ENCODE measurements at places on chromosomes 12 and 14.

GRCh38 chr14:68283378-68284123 is 464.0 kb downstream of the RAD51B start:
- DNase-seq, result no peak

DNA sequence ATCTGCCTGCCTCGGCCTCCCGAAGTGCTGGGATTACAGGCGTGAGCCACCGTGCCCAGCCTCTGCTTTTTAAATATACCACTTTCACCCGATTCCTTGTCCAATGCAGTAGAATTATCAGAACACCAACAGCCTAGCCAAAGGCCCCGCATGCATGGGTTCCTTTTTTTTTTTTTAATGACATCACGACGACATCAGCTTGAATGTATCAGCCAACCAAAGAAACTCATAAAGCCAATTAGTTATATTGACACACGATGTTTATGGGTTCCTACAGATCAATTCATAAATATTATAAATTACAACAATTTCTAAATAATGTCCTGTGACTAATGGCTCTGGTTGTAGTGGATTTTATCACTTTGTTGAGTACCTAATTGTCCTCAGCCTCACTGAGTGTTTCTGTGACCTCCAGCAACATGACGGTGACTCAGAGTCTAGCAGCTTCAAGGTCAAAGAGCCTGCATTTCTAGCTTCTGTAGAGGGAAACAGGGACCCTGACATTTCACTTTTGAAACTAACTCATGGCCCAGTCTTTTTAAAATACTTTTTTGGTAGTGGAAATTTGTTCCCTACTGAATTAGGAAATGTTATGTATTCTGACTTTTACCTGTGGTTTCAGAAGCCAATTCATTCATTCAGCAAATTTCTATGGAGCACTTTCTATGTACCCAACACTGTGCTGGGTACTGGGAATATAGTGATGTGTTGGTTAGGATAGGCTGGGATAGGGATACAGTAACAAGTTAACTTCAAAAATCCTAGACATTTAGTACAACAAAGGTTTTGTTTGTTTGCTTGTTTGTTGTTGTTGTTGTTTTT is 144.1 kb downstream of the SUDS3 start:
- DNase-seq, result no peak

DNA sequence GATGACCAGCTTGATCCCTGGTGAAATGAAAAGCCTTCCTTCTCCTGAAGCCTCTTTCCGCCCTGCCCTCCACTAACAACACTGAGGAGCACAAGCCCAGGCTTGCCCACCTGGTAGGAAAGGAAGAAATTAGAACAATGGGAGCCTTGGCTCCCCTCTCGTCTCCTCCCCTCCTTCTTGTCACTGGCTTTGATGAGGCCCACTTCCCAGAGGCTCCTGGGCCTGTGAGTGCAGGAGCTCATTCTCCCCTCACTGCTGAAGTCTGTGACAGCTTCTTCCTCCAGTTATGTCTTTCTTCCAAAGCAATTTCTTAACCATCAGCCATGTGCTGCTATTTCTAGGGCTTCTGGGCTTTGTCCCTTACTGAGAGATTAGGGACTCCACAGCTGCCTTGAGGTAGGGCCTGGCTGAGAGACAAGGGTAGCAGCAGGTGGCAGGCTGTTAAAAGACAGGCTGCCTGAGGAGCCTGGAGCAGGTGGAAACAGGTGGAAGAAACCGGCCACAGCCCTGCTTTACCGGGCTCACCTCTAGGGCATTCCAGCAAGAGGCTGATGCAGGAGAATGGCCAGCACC is 53.6 kb upstream of the SRSF5 start:
- DNase-seq, result no peak

- DNase-seq, result no peak
These were observed 51.6 kb downstream of the PRKCH start for GRCh38 chr14:61372842-61373555.

DNA sequence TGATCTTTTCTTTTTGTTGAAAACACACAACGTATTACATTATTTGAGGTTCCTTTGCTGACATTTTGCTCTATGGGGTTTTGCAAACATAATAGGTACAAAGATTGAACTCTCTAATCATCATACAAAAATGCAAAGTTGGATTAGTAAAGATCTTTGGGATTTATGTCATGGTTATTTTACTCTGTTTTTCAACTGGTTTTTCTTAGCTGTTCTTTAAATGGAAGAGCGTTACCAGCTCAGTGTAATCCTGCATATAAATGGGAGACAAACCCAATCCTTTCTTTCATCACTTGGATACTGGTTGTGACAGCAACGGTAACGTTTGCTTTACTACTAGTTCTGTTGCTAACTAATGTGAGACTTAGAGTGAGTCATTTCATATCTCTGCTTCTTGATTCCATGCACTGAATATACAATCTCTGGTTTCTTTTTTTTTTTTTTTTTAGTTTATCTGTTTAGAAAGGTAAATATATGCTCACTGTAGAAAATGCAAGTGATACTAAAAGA is 104.9 kb upstream of the NOVA1 start:
- no peak for DNase-seq

- DNase-seq, result no peak
These were observed 693.3 kb downstream of the MED13L start for GRCh38 chr12:115584156-115584555.

- DNase-seq, result no peak
These were observed 77.2 kb downstream of the NAV3 start for GRCh38 chr12:77907936-77908335.

- DNase-seq, result peak; percentile 5
These were observed 45.4 kb upstream of the CCND2 start for GRCh38 chr12:4228122-4228580.

- no peak for DNase-seq
These were observed 27.8 kb upstream of the CACNA2D4 start for GRCh38 chr12:1946296-1946695.

- no peak for DNase-seq
These were observed 27.3 kb downstream of the FRS2 start for GRCh38 chr12:69497308-69498026.

DNA sequence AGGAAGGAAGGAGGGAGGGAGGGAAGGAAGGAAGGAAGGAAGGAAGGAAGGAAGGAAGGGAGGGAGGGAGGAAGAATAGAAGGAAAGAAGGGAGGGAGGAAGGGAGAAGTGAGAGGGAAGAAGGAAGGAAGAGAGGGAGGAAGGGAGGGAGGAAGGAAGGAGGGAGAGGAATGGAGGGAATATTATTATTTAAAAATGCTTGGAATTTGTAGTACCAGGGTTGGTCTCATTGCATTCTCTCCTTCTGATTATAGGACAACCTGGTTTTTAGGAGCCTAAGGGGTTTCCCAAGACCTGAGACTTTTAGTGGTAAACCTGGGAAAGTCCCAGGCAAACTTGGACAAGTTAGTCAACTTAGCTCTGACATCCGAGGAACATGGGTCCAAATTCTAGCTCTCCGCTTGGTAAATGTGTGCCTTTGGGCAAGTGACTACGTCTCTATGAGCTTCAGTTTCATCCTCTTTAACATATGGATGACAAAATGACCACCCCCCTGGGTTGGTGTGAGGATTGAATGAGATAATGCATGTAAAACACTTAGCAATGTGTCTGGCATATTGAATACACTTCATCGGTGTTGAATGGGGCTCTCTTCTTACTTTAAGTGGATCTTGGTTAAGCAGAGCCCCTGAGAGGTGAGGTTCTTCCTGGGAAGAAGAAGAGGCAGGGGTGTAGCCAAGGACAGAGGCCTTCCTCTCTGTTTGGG is 690.7 kb upstream of the TBX3 start:
- no peak for DNase-seq

DNA sequence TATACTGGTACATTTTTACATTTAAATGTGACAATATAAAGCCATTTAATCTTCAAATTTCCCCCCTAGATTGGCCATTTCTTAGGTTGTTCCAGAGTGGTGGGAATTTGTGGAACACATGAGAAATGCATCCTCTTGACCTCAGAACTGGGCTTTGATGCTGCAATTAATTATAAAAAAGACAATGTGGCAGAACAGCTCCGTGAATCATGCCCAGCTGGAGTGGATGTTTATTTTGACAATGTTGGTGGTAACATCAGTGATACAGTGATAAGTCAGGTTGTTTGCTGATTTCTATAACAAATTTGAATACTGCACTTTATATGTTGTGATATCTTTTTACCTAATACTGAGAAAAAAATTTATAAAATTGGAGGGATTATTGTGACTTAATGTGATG is 7.6 kb upstream of the ZNF410 start:
- DNase-seq, result no peak

GRCh38 chr12:28883406-28883997 is 265.6 kb upstream of the FAR2 start:
- no peak for DNase-seq

DNA sequence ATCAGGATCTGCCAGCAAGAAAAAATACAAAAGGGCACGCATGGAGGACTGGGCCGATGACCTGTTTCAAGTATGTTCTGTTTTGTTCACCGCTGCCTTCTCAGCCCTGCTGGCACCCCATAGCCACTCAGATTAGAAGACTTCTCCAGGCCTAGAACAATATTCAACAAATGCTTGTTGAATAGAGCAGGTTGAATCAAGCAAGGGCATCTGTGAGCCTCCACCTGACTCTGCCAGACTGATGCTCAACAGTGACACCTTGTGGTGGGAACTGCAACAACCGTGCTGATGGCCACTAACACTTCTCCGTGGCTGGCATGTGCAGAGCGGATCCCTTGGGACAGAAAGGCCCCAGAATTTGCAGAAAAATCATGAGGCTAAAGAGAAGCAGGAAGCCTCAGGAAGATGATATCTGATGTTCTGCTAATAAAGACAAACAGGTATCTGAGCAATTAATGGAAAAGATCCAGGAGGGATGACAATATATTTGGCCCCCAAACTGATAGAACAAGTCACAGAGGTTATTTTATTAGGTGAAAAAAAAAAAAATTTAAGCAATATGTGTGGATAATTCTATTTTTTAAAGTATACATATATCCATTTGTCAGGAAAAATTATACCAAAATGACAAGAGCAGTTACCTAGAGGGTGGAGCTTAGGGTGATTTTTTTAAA is 114.3 kb downstream of the KSR2 start:
- DNase-seq, result peak; percentile 58

DNA sequence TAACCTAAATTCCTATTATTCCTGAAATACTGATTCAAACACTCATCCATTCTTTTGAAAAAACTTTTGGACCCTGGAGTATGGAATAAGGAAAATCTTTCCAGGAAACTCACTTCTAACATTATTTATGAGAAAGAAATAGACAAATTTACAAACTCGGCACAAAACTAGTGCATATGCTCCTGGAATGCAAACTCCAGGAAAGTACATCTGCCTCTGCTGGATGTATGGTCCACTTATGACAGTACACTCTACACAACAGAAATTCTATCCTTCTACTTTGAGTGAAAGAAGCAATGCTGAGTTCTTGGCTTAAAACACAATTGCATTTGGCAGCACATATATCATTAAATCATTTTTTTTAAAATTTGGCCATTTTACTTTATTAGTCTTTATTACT is 700.5 kb upstream of the STXBP6 start:
- DNase-seq, result no peak

GRCh38 chr12:107663277-107663676 is 22.3 kb upstream of the PWP1 start:
- DNase-seq, result no peak

GRCh38 chr12:115251727-115252126 is 567.8 kb upstream of the TBX3 start:
- DNase-seq, result no peak

GRCh38 chr12:120247621-120248030 is 17.9 kb downstream of the PXN start:
- no peak for DNase-seq

DNA sequence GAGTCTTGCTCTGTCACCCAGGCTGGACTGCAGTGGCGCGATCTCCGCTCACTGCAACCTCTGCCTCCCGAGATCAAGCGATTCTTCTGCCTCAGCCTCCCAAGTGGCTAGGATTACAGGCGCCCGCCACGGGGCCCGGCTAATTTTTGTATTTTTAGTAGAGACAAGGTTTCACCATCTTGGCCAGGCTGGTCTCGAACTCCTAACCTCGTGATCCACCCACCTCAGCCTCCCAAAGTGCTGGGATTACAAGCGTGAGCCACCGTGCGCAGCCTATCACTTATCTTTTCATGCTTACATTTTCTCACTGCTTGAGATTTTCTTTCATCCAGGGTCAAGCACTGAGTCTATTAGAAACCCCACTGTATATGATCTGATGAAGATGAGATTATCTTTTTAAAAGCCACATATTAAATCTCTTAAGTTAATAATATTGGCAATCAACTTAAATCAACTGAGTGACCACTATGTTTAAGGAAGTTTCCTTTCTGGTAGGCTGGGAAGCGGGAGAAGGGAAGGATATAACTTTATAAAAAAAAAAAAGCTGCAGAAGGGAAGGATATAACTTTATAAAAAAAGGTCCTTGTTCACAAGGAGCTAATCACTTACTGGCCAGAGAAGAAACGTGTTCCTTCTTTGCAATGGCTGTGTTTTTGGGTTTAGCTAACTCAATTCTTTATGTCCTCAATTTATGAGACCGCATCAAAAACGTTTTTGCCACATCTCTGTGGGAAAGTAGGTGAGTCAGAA is 1.3 kb upstream of the MDM2 start:
- DNase-seq, result no peak

DNA sequence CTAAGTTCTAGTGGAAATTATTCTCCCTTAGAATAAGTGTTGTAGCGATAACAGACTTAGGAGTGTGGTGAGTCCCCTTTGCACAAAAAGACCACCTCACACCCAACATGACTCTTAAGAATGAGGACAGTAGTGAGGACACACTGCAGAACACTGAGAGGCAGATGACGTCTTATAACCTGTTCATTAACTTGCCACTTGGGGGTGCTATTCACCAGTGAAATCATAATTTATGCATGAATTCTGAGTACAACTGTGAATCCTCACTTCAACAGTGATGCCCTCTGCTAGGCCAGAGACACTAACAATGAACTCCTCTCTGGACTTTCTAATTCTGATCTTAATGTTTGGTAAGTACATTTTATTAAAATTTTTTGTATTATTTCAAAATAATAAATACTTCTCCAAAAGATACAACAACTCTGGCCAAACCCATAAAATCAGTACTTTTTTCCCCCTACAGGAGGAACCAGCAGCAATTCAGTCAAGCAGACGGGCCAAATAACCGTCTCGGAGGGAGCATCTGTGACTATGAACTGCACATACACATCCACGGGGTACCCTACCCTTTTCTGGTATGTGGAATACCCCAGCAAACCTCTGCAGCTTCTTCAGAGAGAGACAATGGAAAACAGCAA is 274.7 kb downstream of the DAD1 start:
- DNase-seq, result no peak

DNA sequence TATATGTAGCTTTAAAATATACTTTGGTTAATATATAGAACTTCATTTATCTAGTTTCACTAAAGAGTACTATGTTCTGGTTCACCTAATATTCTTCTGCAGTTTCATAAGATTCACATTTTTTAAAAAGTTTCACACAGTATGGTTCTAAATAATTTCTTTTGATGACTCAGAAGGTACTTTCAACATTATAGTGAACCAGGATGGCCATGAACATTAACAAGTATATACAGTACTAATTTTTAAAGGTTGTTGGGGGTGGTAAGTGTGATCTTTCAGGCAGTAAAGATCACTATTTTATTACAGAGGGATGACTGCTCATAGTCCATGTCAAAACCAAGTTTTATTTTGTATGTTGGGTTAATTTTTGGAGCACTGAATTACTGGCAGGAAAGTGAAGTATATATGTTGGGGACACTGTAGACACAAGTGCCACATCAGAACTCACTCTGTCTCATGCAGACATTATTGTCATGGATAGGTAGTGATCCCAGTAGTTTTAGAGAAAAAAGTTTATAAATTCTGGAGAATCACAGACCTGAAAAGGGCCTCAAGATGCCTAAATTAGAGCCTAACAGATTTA is 60.0 kb downstream of the DCAF5 start:
- DNase-seq, result no peak

All from progenitor cell of endocrine pancreas (in vitro differentiated cells).